ENCODE measurements at places on chromosomes 3 and 15.

DNA sequence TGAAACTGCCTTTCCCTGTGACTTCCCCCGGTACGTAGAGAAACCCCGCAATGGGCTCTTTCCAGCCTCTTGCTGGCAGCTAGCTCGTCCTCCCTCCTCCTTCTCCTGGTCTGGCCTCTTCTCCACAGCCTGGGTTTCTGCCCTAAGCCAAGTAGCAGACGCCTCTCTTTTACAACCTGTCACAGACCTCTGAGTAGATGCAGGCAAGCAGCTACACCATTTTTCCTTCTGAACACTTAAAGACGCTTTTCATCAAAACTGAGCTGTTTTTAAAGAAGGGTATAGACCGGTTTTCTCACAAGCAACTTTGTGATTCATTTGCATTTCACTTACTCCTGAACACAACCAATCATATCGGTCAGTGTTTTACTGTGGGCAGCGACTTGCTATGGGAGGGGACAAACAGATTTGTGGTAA lies 32.0 kb downstream of the ADAMTSL3 start:
- DNase-seq: no peak

- DNase-seq: no peak
These were observed 54.1 kb downstream of the PLXNA1 start for GRCh38 chr3:127037021-127037400.

DNA sequence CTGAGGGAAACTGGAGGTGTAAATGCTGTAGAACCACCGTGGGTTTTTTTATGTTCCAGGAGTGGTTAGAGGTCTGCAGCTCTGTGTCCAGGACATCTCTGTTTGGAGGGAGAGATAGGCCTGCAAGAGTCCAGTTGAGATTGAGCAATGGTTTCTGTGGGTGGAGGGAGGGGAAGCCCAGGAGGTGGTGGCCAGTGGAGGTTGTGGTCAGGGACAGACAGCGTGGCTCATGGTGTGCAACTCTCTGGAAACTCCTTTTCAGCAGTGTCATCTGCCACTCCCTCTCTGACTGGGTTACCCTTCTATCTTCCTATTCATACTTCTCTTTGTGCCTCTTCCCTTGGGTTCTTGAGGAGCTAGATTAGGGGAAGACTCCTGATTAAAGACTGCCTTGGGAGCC lies 9.6 kb downstream of the XCR1 start:
- peak; percentile 20 for DNase-seq

- peak; percentile 86 for DNase-seq
These were observed 230.6 kb downstream of the MECOM start for GRCh38 chr3:169432708-169433432.

DNA sequence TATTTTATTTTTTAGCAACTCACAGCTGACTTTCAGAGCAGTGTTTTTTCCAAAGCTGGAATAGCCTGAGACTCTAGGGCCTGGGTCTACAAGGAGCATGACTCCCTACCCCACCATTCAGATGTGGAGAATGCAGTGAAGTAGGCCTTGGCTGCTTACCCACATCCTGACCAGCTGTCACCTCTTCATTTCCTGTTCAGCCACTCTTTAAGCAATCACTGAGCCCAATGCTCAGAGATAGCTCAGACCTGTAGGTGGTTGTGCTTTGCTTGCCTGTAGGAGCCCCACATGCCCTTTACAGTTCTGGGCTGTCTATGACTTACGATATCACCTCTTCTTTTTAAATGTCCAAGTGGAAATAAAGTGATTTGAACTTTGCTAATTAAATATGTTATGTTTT lies 148.1 kb downstream of the NEK11 start:
- DNase-seq: peak; percentile 59

- DNase-seq: no peak
These were observed 58.6 kb upstream of the NUDT16 start for GRCh38 chr3:131323014-131323413.

DNA sequence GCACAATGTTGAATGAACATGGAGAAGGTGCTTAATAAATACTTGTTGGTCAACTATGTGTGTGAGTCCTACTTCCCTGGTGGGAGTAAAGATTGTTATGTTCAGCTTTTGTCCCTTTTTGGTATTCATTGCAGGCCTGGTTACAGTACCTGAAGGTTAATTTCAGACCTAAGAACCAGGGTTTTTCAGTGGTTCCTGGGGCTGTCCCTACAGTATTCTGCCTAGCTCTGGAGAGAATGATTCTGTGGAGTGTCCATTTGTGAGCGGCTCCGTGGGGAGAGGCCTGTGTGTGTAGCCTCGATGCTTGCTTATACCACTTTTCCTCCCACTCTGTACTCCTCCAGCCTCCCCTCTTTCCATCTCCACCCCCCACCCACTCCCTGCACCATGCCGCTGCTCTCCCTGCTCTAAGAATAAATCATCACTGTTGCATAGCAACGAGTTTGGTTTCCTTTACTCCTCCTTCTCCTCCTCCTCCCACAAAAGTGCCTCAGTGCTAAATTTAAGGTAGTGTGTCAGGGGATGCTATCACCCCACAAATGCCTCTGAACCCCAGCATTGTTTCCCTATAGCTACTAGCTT lies 150.6 kb upstream of the ROPN1 start:
- no peak for DNase-seq

GRCh38 chr3:125310623-125311081 lies 64.5 kb downstream of the ZNF148 start:
- peak; percentile 43 for DNase-seq

DNA sequence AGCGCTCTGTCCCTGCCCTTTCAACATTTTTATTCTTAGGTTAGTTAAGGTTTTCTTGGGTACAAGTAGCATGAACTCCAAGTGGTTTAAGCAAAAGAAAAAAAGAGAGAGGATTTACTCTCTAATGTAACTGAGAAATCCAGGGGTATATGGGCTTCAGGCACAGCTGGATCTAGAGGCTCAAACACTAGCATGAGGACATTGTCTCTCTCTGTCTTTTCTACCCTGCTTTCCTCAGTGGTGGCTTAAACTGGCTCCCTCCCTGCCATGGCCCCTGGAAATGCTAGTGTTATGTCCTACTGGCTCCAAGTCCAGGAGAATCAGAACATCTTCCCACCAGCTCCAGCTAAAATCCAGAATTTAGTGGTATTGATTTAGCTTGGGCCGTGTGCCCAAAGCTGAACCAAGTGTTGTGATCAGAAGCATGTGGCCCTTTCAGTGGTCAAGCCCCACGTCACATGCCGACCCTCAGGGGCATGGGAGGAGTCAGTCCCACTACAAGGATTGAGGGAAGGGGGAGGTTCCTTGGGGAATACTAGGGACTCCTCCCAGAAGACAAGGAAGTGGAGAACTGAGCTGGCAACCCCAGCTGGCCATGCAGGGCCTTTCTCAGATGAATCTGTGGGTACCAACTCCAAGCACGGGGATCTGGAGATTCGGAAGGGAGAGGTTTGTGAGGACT lies 58.0 kb downstream of the LINGO1 start:
- DNase-seq: no peak

DNA sequence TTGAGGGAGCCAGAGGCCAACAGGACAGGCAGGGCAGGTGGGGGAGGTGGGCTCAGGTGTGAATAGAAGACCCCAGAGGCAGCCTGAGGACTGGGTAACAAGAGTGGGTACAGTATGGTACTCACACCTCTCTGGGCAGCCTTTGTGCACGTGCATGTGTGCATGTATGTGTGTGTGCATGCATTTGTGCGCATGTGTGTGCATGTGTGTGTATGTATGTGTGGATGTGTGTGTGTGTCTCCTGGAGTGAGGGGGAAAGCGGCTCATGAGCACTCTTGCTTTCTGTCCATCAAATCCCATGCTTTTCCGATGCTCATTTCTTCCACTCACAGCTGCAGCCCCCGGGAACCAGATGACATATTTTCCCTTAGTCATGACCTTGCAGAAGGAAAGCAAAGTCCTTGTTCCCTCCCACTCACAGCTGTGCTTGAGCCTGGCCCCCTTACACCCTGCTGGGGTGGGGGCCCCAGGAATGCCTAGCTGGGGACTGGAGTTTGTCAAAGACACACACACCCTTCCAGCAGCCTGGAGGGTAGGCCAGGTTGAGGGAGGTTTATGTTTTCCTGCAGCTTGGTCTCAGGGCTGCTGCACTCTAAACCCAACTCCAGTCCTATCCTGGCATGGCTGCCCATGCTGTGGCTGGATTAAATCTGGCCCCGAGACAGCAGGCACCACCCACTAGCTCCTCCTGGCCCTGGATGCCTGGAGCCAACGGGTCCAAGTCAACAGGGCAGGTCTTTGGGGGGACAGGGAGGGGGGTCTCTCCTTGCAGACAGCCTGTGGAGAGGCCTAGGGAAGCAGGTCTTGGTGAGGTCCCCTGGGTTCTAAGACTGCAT lies 22.5 kb downstream of the CCDC33 start:
- no peak for DNase-seq

- no peak for DNase-seq
These were observed 161.1 kb upstream of the BCL6 start for GRCh38 chr3:187906416-187906815.

- no peak for DNase-seq
These were observed 7.7 kb upstream of the RAB27A start for GRCh38 chr15:55297315-55297714.

GRCh38 chr3:13142552-13143380 lies 69.5 kb upstream of the IQSEC1 start:
- no peak for DNase-seq

GRCh38 chr3:60708191-60708975 lies 542.9 kb downstream of the FHIT start:
- DNase-seq: no peak

DNA sequence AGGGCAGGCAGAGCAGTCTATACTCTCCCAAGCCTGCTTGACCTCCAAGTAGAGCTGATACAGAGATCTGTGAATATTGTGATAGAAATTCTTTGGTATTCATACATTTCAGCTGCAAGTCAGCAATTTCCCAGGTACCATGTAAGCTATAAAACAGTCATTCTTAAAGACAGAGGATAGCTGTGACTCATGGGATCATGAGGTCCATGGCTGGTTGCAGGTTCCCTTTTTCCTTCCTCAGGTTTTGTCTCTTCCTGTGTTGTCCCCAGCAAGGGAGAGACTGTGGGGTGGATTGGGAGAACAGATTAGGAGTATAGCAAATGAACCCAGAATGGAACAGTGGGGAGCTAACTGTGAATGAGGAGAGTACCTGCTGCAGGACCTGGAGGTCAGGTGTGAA lies 5.4 kb upstream of the P4HTM start:
- no peak for DNase-seq

DNA sequence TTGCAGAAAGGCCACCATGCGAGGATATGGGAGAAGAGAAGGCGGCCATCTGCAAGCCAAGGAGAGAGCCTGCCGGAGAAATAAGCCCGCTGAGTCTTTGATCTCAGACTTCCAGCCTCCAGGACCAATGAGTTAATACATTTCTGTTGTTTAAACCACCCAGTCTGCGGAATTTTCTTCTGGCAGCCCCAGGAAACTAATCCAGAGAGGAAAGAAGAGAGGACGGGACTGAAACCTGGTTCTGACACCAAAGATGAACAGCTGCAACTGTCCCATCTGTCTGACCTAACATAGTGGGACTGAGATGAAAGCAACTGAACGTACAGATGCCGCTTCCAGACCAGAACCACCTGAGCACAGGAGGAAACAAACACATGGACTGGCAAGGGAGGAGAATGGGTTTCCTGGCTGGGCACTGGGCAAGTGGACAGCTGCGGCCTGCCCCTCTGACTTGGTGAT lies 32.3 kb downstream of the VGLL4 start:
- DNase-seq: no peak

- no peak for DNase-seq
These were observed 245.9 kb upstream of the IGF1R start for GRCh38 chr15:98402486-98402885.

DNA sequence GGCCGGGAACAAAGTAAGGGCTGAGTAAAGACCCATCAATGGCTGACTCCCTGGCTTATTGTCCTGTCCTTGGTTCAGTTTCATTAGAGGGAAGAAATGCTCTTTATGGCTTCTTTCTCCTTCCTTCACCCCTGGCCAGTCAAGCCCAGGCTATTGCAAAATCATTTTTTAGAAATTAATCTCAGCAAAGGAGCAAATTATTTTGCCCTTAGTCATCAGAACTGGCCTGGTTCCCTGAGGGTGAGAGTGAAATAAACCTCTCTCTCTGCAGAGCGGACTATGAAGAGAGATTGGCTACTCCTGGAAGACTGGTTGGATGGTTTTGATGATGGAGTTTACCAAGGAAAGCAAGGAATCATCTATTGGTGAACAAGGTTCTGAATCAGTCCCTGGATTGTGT lies 52.7 kb upstream of the OXTR start:
- peak; percentile 68 for DNase-seq

DNA sequence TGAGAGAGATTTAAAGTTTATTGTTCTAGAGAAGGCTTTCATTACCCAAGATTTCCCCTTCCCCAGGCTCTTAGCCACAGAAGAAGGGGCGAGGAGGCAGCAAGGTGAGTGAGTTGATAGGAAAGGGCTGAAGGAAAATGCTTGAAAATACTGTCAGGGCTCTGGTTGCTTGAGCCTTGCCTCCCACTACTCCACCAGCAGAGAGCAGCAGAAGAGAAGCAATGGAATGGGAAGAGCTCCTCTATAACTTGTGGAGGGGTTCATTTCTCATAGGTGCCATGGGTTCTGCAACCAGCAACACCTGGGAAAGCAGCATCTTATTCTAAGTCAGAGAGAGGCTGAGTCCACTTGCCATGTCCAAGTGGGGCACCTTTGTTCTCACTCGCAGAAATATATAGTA lies 184.0 kb upstream of the CNTN6 start:
- no peak for DNase-seq

DNA sequence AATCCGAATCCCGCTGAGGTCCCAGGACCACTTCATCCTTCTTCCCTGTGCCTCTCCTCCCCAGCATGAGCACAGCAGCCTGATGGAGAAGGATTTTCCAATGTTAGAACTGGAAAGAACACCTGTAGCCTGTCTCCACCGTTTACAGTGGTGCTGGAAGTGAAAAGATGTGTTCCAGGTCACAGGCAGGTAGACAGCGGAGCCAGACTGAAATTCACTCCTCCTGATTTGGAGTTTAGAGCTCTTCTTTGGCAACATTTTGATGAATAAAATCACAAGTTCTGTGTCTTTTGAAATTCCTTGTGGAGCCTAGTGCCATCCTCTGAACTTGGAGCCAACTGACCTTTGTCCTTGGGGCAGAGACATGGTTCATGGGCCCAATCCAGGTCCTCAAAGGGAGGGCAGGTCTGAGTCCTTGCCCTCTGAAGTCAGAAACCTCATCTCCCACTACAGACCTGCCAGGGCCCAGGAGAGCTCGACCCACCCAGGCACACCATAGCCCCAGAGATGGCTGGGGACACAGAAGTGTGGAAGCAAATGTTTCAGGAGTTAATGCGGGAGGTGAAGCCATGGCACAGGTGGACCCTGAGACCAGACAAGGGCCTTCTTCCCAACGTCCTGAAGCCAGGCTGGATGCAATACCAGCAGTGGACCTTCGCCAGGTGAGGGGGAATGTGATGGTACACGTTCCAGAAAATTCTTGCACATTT lies at the start of gene RTP3:
RTP3 (plus strand) TSS at position 421 of the 710 bp plus-strand sequence; CDS start at position 508, 87 bp downstream.
- DNase-seq: no peak

DNA sequence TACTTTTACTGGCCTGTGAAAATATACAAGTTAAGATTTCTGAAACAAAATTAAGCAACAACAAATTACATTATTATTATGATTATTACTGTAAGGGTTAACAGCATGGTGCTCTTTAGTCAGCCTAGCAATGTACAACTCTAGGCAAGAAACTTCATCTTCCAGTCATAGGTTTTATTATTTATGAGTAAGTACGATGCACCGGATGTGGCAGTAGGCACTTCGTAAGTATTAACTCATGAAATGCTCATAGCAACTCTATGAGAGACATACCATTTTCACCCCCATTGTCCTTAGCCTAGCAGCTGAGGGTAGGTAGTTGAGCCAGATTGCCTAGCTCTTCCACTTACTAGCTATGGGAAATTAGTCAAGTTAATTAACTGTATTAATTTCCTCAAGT lies 68.0 kb upstream of the PTPRG start:
- no peak for DNase-seq

- DNase-seq: peak; percentile 45
These were observed 244.9 kb downstream of the FAM43A start for GRCh38 chr3:194930377-194931204.
